ENCODE measurements at places on chromosomes 16 and 17.

- no peak for DNase-seq
Measured at GRCh38 chr17:10716218-10716617, 13.6 kb downstream of the TMEM220 start.

DNA sequence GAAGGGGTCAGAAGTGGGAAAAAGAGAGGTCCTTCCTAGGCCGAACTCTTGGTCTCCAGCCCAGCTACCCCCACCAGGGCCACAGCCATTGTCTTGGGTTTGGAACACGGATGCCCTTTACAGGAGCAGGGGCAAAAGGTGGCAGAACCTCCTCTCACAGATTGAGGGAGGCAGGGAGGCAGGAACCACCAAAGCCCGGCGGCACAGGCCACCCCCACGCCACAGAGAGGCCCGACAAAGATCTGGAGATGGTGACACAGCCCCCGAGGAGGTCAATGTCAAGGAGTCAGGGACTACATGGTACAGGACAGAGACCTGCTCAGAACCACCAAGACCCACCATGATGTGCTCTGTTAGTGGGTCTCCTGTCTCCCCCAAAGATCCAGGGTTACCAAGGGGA is 44.4 kb upstream of the DLX4 start:
- DNase-seq = no peak

DNA sequence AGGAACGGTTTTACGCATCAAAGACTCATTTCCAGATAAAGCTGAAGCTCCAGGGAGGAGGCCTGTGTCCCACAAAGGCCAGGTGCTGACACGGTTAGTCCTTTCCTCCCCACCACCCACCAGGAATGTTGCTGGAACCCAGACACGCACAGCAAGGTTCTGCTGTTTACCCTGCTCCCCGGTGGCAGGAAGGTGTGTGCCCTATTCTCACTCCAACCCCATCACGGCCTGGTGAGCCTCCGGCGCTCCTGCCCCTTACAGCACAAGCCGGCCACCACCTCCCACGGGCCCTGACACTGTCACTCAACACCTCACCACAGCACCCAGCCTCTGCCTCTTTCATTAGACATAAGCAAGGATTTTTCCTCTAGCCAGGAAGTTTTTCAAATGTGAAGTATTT is 47.8 kb downstream of the ANKRD11 start:
- DNase-seq = no peak

- no peak for DNase-seq
Measured at GRCh38 chr16:80883159-80883642, 78.8 kb upstream of the CDYL2 start.

- DNase-seq = no peak
Measured at GRCh38 chr16:711084-711483, 3.8 kb upstream of the METRN start.

GRCh38 chr17:77822302-77823030 is 136.0 kb upstream of the TNRC6C start:
- no peak for DNase-seq

DNA sequence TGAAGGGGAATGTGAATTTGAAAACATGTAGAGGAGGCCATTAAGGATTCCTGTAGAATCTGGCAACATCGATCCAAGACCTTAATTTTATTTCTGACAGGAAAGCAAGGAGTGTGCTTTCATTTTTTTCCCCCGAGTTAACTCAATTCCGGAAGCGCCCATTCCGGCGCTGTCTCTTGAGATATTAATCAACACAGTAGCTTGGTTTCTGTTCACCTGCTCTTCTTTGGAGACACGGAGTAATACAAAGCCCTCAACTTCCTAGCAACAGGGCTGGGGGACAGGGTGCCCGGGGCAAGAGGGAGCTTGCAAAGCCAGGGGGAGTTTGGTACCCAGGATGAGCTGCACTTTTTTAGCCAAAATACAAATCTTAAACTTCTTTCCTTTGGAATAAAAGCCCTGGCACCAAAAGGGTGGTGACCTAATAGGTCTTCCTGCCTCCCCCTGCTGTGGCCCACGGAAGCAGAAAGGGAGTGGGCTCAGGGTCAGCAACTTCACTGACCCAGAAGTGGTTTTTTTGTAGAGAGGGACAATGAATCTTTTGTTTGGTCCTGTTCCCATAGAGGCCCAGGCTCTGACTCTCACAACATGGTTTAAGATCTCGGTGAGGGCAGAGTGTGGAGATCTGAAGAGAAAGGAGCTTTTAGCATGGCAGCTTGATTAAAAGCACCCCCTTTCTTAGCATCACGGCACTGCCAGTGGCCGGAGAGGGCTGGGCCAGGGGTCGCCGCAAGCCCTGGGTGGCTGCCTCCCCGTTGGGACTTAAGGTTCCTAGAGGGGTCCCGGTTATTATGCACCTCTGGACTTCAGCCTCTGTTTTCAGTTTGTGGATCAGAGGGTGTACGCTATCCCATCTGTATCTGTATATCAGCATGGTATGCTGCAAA is 207.3 kb downstream of the CCDC182 start:
- DNase-seq = no peak

DNA sequence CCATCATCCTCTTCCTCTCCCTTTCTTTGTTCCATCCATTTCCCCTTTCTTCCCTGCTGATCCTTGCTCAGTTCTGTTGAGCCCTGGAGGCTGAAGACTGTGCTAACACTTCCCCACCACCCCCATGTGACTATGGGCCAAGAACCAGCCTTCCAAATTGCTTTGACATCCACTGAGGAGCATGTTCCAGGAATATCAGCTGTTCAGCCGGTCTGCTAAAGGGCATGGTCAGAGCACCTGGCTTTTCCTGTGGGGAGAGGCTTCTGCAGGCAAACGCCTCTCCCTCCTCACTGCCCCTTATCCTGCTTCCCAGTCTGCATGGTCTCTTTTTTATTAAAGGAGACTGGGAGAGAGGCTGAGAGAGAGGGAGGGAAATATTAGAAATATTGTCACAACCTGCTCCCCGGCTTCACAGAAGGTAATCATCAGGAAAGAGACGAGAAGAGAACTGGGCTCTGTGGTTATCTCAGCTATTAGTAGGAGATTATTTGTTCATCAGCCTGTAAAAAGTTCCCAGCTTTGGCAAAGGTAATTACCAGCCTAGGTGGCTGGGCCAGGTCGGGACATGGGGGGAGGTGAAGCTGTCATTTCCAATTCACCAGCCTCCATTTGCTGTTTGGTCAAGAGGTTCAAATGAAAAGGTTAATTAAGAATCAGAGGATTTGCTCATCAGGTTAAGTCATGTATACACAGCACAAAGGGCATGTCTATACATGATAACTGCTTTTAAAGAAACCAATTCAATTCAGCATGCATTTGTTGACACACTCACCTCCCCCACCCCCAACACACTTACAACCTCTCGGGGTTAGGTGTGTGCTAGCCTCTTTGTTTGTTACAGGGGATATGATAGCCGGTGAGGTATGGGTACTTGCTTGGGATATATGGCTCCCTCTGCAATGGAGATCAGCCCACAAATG is 83.7 kb upstream of the CRHR1 start:
- no peak for DNase-seq

DNA sequence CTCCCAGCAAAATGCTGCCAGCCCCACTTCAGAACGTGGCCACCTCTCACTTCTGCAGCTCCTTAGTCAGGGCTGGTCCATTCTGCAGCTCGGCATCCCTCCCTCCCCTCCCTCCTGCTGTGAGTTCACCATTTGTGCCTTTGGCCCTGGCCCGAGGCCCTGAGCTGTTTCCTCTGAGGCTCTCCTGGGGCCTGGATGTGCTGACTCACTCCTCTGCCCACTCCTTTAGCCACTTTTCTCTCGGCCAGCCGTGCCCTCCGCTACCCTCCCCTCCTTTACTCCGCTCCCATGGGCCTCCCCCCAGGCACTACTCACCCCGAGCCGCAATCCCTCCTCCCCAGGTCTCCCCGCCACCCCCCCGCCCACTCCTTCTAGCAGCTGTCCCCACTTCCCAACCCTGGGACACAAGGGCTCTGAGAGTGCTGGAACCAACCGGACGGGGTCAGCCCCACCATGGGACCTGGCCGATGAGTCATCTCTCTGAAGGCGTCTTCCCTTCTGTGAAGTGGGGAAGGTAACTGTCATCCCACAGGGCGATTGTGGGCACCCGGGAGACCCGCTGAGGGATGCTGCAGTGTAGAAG is 11.5 kb downstream of the KCNG4 start:
- no peak for DNase-seq

- no peak for DNase-seq
Measured at GRCh38 chr16:87792205-87792565, 26.4 kb upstream of the KLHDC4 start.

GRCh38 chr17:77178563-77178962 is 37.8 kb downstream of the SEC14L1 start:
- DNase-seq = no peak

DNA sequence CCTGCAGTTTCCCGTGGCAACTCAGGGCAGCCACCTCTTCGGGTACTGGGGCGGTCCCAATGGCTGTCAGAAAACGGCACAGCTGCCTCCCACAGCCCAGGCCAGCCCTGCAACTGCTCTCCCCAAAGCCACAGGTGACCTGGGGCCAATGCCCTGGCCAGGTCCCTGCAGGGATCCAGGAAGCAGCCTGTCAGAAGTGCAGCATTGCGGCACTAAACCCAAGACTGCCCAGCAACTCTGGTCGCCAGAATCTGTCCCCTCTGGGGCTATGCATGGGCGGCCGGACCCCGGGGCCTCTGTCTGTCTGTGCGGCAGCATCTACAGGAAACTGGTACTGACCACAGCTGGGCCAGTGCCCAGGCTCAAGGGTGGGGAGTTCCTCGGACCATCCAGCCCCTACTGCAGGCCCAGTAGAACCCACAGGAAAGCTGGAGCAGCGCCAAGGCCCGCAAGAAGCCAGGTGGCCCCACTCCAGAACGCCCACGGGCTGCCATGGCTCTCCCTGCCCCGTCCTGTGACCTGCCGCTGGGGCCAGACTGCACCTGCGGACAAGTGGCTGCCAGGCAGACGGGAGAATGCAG is 5.5 kb downstream of the CYBC1 start:
- no peak for DNase-seq

- no peak for DNase-seq
Measured at GRCh38 chr16:87203060-87203656, 114.0 kb downstream of the C16orf95 start.

GRCh38 chr16:80403894-80404293 is 136.9 kb upstream of the DYNLRB2 start:
- no peak for DNase-seq
